ENCODE measurements at places on chromosomes 5 and 9.

DNA sequence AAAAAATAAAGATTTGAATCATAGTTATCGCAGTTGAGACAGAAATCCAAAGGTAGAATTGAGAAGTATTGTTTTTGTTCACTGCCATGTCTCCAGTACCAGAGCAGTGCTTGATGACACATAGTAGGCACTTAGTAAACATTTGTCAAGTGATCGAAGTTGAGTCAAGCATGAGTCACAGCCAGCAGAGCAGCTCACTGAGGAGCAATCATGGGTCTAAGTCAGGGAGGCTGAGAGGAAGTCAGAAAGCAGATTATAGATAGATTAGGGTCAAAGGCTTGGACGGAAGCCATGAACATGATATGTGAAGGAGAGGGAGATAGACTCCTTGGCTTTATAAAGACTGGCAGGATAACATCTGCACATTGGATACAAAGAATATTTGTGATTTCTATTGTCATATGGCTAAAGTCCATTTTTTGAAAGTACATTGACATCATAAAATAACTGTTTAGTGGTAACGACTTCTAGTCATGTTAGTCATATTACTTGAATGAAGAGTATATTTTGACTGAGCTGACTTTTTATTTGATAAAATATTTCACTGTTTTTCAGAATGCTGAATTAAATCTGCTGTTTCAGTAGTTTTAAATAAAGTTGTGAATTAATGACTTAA, 168.5 kb downstream of the RAB3C start:
- no peak for DNase-seq

DNA sequence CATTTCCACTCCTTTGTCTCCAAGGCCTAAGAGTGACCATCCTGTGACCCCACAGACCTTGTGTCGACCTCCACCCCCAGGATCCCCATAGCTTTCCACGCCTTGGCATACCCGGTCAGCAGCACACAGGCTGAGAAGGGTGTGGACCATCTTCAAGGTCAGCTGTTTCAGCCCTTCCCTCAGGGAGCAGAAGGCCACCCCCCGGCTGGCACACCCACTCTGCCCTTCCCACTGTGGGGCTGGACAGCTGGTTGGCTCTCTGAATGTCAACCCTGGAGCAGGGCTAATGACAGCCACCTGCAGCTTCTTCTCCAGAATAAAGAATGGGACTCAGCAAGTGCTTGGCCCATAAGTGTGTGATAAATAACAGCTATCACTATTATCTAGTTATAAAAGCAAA, 93.1 kb downstream of the OLFM1 start:
- DNase-seq, result no peak

DNA sequence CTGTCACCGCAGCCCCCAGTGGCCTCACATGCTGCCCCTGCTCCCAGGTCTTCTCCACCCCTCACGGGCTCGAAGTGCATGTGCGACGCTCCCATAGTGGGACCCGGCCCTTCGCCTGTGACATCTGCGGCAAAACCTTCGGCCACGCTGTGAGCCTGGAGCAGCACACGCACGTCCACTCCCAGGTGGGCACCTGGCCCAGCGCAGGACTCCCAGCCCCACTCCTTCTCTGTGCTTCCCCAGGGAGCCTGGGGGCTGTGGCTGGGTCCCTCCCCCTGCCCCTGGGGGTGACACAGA, 10.5 kb downstream of the GFI1B start:
- no peak for DNase-seq

GRCh38 chr9:18921366-18922075, 111.5 kb downstream of the SAXO1 start:
- DNase-seq, result no peak

DNA sequence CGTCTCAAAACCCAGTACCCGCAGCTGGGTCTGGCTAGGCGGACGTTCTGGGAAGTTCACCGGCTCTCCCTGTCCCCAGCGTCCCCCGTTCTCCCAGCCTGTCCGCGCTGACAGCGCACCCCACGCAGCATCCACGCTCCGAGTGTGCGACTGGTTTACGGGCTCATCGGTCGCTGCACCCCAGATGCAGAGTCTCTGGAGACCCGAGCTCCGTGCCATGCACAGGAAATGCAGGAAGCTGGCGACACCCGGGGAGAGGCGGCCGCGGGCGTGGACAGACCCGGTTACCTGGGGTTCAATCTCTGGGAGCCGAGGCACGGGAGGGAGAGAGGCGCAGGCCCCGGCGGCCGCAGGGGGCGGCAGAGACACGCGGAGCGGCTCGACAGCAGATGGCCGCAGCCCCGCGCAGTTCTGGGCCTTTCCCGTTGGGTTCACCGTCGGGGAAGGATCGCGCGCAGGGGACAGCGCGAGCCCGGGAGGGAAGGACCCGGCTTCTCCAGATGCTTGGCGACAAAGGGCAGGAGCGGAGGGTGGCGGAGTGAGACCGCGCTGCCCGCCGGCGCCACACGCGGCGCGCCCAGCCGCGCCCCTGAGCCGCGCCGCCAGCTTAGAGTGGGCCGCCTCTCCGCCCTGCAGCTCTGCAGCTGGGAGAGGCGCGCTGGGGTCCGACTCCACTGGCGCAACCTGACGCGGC, 558 bp downstream of the SHROOM1 start:
- peak; percentile 40 for DNase-seq

- DNase-seq, result no peak
These were observed 168.7 kb downstream of the ENC1 start for GRCh38 chr5:74471875-74472274.

GRCh38 chr5:74446725-74447241, 193.7 kb downstream of the ENC1 start:
- no peak for DNase-seq

DNA sequence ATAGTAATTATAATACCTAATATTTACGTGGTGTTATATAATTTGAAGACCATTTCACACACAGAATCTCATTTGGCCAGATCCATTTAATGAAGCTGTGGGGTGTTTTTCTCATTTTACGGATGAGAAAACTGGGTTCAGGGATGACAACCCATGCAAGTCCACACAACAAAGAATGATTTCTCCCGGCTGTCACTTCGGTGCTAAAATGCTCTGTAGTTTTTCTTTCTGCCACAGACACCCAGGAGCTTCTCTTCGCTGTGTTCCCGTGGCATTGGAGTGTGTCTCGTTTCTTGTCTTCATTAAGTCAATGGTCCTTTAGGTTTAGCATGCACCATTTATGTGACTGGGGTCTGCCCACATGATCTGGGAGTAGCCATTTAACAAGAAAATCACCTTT, 308.5 kb downstream of the ENC1 start:
- no peak for DNase-seq

- DNase-seq, result no peak
These were observed 71.4 kb downstream of the SEMA4D start for GRCh38 chr9:89426384-89426961.

DNA sequence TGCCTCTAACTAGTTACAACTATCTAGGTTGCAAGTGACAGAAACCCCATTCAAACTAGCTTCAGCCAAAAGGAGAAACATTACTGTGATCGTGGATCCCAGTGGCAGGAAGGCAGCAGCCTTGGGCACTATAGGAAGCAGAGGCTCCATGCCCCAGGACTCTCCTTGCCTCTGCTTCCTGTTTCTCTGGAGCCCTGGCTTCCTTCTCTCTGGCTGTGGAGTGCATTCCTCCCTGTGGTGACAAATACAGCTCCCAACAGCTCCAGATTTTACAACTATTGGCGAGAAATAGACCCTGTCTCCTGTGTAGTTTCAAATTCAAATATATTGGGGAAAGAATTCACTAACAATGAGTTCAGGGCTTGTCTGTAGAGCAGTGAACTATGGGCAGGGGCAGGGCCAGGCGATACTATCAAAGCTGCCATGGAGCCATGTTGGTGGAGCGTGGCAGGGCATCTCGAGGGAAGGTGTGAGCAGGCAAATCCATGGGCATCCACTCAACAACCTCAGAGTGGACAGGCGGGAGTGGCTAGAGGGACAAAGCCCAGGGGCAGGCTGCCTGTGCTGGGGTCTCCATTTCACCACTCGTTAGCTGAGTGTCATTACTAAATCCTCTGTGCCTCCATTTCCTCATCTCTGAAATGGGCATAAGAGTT, 189.5 kb downstream of the ERCC6L2 start:
- DNase-seq, result no peak
